ENCODE measurements at places on chromosomes 5 and 9. TPM values are rescaled to one million over a fixed set of nuclear protein-coding genes. Genes with fewer than 3 reads are reported as not detected.

DNA sequence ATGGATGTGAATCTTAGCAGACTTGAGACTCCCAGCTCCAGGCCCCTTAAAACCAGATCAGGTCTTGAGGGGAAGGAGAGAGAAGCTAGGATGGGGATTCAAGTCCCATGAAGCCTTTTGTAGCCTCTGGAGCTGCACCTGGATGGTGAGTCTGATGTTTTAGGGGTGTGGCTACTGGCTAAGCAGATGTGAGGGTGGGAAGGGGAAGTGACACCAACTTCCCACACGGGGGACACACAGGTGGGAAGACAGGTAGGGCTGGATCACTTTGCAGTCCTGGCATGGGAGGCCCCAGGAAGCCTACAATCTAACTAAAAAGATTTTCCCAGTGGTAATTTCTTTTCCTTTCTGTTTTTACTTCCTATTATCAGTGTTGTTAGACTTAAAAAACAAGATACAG lies 38.7 kb upstream of the UBAP2 start:
- DNase-seq, result no peak

- peak; percentile 54 for DNase-seq
Measured at GRCh38 chr5:14809369-14810155, 62.0 kb downstream of the ANKH start.

DNA sequence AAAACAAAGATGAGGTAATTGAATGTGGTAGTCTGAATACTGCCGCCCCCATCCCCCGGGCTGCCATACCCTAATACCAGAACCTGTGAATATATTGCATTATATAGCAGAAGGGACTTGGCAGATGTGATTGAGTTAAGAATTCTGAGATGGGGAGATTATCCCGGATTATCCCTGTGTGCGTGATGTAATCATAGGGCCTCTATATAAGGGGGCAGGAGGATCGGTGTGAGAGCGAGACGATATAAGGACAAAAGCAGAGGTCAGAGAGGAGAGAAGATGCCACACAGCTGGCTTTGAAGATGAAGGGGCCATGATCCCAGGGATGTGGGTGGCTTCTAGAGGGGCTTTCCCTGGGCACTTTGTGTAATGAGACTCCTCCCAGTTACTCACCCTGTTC lies 101.7 kb upstream of the TLE1 start:
- no peak for DNase-seq

GRCh38 chr5:179852993-179853547 lies 5.5 kb downstream of the MRNIP start:
- peak; percentile 33 for DNase-seq

DNA sequence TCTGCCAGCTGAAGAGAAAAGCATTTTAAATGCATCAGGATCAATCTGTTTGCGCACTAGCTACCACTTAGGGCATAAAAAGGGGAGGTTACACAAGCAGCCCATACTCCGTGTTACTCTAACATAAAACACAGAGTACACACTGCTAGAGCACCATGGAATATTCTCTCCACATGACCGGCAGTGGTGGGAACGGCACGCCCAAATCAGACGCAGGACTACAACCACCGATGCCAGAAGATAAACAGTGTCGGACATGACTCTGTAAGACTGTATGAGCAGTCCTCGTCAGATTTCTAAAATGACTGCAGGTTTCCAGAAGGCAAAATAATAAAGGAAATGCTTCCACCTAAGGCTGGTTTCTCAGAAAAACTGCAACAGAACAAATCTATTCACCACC lies 40.0 kb downstream of the CDK5RAP2 start:
- no peak for DNase-seq

GRCh38 chr5:59134471-59135163 lies 551.7 kb downstream of the RAB3C start:
- DNase-seq, result no peak

DNA sequence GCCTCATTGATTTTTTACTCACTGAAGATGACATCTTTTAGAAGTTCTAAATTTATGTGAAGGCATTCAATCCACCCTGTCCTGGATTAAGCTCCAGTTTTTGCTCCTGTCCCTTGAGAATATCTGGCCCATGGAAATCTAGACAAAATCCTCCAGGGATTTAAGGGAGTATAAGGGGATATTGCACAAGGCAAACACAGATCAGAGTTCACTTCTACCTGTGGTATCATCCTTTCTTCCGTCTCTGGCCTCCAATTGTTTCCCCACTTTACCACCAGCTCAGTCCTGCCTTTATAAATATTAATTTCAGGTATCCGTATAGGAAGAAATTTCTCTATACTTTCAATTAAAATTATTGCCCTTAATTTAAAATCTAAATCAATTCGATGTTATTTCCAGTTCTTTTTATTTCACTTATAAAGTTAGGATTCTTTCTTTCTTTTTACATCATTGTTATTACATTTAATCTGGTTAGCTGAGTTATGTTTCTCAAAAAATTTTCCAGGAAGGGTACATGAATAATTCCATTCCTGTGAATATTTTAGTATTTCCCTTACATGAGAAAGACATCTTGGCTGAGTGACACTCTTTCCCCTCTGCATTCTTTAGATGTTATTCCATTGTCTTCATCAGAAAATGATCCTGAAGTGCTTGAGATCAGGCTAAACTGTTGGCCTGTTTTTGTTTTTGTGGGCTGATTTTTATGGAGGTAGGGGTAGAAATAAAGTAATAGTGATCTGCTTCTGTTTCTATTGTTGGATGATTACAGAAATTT lies 194.3 kb upstream of the MAP3K1 start:
- DNase-seq, result no peak

GRCh38 chr5:142545650-142546322 lies 140.1 kb downstream of the FGF1 start:
- no peak for DNase-seq

DNA sequence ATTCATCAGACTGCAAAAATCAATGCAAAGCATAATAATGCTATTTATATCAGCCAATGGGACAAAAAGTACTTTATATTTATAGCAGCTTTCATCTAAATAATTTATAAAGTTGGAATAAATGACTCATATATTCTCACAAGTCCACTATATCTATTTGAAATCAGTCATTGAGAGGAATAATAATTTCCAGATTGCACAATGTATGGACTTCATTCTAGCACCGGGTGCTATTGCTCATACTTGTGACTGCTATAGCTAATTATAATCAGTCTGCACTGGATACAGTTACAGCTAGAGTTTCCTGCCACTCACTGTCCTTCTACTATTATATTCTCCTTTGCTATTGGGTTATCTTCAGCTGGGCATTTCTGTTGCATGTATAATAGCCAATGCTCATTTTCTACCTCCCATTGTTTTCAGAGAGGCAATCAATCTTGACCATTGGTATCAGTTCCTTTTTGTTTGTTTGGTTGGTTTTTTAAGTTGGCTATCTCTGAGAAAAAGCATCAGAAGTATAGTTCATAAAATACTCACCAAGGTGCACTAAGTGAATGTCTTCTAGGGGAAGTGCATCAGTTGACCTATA lies 1.9 kb downstream of the CDH18 start:
- DNase-seq, result no peak

GRCh38 chr5:44887722-44888121 lies 79.0 kb downstream of the MRPS30 start:
- no peak for DNase-seq

DNA sequence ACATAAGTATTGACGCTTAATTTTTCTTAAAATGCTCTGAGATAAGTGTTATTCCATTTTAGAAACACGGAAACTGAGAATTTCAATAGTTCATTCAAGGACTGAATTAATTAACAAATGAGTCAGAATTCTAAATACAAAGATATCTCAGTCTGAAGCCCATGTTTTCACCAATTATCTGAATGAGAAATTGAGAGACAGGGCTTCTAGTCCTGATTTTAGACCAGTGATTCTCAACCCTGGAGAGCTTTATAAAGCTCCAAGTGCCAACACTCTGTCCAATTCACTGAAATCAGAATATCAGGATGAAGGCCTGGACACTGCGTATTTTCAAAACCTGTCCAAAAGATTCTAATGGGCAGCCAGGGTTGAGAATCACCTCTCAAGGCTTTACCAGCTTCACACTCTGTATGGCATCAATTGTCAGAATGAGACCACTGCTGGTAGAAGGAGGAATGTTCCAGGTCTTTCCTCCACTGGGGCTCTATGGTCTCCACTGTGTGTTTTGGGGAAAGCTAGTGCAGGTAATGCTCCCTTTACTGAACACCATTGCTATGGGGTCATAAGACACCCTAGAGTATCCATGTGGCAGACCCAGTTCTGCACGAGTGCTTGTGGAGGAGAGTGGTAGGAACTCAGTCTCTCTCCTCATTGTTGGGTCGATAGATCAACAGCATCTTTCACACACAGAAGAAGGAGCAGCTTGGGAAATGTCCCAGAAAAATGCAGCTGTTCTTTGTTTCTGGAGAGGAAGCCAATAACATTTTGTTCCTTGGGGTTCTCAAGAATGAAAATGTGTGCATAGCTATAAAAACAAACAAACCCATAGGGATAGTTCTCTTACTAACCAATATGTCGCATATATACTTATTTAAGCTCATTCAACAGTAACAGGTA lies 99.7 kb upstream of the OSMR start:
- no peak for DNase-seq

DNA sequence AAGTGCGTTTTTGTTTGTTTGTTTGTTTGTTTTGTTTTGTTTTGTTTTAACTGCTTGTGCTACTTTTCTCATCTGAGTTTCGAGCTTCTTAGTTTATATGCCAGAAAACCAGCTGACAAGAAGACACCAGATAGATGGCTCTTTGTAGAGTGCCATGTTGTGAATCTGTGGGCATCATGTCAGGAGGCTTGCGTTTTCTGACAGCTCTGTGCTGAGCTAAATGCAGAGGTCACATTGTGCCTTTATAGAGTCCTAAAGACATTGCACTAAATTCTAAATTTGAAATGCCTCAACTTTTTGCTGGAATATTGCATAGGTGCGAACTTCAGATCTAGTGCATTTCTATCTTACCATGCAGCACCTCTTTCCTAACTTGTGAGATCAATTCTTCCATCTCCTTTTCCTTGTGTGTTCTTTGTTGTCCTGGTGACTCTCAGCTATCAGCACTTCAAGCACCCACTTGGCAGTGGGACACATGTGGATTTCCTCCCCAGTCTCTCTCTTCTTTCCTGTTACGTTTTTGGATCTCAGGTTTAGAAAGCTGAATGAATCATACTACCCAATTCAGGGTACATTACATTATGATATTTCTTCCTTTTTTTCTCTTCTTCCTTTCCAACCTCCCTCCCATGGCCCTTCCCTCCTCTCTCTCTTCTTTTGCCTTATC lies 379.0 kb upstream of the RPS23 start:
- DNase-seq, result no peak

- DNase-seq, result no peak
Measured at GRCh38 chr5:20949636-20950035, 961.6 kb upstream of the CDH18 start.

DNA sequence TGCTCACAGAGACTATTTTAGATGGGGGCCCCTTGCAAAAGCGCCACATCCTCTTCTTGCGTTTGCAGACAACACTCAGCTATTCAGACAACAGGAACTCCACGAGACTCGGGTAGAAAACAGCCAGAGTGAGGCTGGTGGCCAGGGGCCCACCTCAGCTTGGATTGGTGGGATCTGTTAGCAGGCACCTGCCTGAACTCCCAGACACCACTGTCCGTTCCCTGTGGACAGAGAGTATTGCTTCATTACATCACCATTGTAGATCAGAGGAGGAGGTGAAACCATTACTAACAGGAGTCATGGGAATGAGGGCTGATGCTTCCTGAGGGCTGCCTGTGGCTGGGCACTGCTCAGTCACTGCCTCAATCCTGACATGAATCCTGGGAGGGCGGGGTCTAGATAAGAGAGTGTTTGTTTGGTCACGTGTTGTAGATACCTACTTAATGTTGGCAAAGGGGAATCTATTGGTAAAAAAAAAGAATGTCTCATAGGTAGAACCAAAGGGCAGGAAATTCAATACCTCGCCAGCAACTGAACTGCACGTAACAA lies 4.4 kb upstream of the RAPGEF1 start:
- no peak for DNase-seq

Gene SLC4A9
- 0.82 TPM for total RNA-seq

Gene CARTPT
- 41.9 TPM for total RNA-seq

Gene OR1N2
- not detected for total RNA-seq

Gene PCDH1
- 217 TPM for total RNA-seq

Gene CAST
- 390 TPM for total RNA-seq

Data from transverse colon (tissue), 4 donors.